ENCODE measurements at places on chromosomes 2 and 18.
A peak's percentile ranks its signal among the peaks of the same experiment; 100 is the strongest.

- peak; percentile 45 for DNase-seq
Measured at GRCh38 chr18:48780201-48780912, 170.4 kb downstream of the SMAD7 start.

DNA sequence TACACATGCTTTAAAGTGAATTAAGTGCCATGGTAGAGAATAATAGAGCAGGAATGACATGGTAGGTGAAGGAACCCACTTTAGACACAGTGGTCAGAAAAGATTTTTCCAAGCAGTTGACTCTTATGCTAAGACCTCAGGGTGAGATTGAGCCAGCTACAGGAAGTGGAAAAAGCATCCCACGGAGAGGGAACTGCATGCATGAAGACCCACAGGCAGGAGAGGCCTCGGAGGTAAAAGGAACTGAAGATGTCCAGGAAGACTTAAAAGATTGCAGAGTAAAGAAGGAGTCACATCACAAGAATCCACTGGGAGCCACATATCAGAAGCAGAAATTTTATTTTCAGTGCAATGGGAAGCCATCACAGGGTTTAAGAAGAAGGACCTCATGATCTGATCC is 499.2 kb upstream of the FAM98A start:
- no peak for DNase-seq

DNA sequence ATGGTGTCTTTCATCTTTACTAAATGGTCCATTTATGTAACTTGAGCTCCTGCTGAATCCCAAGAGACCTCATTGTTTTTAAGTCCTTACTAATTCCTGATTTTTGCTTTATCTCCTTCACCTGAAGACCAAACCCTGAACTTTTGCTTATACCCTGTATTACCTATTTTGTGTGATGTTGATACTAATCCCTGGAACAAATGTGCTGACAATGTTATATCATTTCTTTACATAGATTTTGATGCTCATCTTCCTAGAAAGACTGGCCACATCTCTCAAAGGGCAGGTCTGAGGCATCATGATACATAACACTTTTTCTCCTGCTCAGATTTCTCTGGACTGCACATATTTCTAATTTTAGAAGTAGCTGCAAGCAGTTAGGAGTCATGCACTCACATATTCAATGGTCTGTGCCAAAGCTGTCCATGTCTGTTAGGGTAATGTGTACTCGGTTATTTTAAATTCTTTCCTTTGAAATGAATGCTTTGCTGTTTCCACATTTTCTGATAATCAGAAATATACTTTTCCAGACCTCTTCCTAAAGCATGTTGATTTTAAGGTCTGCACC is 427.9 kb upstream of the HNRNPA3 start:
- no peak for DNase-seq

GRCh38 chr2:141313972-141314371 is 816.8 kb downstream of the LRP1B start:
- no peak for DNase-seq

DNA sequence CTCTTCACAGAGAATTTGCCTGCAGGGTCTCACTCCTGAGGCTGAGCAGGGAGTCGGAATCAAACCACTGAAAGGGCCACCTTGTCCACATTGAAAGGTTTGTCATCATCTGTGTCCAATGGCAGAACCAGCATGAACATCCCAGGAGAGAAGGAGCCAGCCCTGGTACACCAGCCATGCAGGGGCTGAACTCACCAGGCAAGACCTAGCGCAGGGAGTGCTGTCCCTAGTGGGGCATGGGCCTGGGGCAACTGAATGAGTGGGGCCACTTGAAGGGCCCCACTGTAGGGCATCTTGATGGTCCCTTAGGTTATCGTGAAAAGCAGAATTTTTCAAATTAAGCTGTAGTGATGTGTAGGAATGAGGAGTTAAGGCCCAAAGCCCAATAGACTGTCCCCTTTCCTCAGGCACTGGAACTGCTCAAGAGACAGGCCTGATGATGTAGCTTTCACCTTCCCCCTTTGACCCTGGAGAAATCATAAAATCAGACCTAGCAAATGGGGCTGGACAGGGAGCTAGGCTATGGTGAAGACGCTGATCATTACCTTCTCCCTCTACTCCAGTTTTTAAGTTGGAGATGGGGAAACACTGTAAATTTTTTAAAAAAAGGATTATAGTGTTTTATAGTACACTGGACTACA is 8.4 kb upstream of the PLEK start:
- no peak for DNase-seq

- no peak for DNase-seq
Measured at GRCh38 chr2:501130-501529, 176.1 kb downstream of the TMEM18 start.

DNA sequence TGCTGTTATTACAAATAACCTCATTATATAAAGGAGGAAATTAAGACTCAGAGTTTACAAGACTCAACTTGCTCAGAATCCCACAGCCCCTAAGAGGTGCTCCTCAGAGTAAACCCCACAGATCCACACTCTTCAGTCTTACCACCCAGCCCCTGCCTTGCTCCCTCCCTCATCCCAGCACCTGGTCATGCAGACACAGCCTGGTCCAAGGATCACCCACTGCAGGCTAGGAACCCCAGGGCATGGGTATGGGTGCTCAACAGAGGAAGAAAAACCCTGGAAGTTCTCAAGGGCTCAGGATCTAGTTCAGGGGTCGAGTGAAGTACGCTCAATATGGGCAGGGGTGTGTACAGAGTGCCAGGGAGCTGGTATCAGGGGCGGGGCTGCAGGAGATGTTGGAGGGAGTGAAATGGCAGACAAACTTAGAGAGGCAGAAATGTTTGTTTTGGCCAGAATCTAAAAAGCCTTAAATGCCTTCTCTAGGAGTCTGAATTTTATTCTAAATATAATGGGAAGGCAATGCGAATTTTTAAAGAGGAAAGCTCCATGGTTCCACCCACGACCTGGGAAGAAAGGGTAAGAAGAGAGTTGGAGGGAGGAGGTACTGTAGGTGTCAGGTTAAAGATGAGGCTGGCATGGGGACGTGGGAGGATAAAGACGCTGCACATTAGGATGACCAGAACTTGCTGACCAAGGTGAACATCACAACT is 79.1 kb upstream of the MGAT4A start:
- no peak for DNase-seq

- DNase-seq: no peak
Measured at GRCh38 chr2:107091163-107091864, 205.3 kb upstream of the ST6GAL2 start.

GRCh38 chr18:74290794-74291471 is 830 bp downstream of the CYB5A start:
- peak; percentile 50 for DNase-seq

DNA sequence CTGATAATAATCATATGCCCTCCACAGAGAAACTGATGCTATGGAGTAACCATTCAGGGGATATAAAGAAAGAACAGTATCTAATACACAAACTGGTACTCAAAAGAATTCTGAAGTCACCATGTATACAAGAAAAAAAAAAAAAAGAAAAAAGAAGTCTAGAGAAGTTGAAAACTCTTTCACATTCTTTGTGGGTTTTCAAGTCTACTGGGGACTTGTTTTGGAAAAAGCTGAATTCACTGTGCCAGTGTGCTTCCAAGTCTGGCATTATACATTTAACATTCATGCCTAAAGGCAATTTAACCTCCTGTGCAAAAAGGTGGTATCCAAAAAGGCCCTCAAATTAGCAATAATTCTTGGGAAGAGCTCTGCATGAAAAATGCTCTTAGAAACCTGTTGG is 94.8 kb upstream of the ITGB6 start:
- no peak for DNase-seq

DNA sequence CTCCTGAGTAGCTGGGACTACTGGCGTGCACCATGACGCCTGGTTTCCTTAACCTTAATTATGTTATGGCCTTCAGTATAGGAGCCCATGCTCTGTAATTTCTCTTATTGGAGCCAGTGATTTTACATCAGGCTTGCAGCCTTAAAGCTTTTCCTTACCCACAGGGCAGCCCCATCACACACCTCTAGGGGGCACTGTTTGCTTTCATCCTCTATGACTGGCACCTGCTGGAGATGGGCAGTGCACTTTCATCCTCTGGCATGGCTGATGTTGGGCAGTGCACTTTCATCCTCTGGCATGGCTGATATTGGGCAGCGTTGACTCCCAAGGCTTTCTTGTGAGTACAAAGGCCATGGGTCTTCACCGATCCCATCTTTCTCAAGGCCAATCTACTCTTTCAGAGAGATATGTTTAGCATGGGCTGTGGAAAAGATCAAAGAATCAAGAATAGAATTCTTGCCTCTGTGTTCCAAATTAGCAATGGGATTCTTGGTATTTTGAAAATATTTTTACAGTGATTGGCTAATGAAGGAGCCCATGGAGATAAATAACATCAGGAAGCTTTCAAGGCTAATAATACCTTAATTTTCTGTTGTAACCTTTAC is 80.7 kb upstream of the MEX3C start:
- peak; percentile 60 for DNase-seq

- no peak for DNase-seq
Measured at GRCh38 chr2:72136933-72137497, 10.6 kb downstream of the CYP26B1 start.

DNA sequence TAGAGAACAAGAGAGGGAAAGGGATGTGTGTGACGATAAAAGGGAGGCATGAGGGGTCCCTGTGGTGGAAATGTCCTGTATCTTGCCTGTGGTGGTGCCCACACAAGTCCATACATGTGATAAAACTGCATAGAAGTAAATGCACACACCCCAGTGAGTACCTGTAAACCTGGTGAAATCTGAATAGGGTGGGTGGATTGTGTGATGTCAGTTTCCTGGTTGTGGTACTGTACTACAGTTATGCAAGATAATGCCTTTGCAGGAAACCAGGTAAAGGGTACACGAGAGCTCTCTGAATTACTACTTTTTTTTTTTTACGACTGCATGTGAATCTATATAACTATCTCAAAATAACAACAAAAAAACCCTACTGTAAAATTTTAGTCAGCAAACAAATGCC is 22.1 kb downstream of the SERPINE2 start:
- no peak for DNase-seq

DNA sequence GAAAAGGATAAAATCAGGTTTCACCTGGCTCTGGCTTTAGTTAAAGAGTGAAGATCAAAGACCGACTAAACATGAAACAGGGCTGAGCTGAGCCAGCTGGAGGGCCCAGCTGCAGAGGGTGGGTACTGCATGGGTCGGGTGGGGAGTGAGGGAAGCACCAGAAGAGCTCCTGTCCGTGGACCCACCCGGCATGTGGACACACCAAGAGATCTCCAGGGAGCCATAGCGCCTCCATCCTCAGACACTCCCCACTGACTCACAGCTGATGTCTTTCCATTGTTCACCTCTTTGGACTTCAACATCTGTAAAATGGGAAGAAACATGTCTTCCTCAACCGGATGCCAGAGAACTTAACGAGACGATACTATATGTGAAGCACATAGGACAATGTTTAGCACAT is 178.3 kb upstream of the KLHL29 start:
- DNase-seq: no peak

DNA sequence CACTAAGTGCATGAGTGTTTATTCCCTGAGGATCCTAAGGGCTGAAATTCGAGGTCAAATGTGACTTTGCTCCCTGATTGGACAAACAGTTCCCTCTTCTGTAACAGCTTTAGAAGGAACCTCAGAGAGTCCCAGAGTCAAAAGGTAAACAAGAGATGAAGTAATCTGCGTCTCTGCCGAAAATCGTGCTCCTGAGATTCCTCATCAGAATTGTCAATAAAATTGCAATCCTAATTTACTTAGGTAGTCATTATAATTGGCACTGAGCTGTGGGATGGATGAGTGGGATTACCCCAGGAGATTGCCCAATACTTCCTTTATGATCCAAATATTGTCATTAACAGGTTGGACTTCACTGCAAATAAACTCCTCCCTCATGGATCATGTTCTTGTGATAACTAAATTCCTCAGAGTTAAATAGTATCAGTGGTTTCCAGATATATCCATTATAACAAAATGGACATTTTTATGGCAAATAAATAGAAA is 907 bp upstream of the SUCLG1 start:
- no peak for DNase-seq

DNA sequence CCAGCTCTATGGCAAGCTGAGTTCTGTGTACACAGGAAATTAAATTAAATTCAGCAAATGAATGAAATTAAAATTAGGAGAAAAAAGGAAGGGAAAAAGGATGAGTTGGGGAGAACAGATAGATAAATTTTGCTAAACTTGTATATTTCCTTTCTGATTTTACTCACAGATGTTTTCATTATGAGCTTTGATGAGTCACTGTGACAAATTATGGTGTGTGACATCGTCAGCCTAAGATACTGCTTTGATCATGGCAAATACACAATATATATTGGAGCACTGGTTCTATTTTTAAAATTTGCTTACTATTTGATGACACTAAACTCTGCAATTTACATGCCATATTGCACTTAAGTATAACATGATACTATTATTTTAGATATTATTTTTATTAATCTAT is 464.6 kb upstream of the SPHKAP start:
- DNase-seq: no peak

- DNase-seq: no peak
Measured at GRCh38 chr18:31619291-31619690, 27.6 kb downstream of the TTR start.

DNA sequence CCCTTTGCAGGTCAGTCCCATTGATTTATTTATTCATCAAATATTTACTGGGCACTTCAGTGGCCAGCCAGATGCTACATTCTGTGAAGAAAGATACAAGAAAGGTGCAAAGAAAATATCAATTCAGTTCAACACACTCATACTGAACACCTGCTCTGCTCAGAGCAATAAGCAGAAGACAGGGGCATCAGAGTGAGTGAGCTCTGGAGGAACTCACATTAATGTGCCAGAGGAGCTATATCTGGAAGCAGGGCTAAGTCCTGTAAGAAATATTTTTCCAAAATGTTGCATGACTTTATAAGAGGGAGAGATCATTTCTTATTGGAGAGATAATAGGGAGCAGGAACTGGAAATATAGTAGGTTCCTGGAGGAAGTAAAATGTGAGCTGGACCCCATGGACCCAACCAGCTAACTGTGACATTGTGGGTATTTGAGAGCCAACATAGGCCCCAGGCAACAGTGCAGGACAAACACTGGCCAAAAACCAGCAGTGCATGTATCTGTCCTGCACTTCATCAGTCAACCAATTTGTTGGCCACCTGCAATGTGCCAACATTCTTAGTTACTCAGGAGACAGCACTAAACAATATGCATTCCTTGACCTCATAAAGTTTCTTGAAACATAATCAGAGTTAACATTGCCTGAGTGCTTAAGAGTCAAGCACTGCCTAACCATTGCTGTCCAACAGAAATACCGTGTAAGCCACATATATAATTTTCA is 102.7 kb upstream of the PTPRM start:
- DNase-seq: no peak

- DNase-seq: peak; percentile 65
Measured at GRCh38 chr2:219073413-219074129, 12.8 kb upstream of the IHH start.

DNA sequence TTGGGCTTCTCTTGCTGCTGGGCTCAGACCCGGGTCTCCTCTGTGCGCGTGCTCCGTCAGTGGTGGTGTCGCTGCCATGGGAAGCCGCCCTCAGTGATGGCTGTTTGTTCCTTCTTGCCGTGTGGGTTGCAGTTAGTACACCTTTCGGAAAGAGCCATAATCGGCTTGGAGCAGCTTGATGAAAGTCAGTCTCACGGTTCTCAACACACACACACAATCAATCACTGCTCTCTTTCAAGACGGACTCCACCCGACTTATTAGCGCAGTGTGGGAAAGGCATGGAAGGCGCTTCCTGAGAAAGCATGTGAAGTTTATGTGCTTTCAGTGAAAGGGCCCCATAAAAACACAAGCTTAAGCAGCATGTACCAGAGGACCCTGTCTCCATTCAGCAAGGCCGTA is 64.1 kb downstream of the SOX11 start:
- peak; percentile 32 for DNase-seq

Measured in nephron progenitor cell (in vitro differentiated cells).